Ammon's horn (tissue), 1 donor: ENCODE measurements at places on chromosomes 13 and 19.

DNA sequence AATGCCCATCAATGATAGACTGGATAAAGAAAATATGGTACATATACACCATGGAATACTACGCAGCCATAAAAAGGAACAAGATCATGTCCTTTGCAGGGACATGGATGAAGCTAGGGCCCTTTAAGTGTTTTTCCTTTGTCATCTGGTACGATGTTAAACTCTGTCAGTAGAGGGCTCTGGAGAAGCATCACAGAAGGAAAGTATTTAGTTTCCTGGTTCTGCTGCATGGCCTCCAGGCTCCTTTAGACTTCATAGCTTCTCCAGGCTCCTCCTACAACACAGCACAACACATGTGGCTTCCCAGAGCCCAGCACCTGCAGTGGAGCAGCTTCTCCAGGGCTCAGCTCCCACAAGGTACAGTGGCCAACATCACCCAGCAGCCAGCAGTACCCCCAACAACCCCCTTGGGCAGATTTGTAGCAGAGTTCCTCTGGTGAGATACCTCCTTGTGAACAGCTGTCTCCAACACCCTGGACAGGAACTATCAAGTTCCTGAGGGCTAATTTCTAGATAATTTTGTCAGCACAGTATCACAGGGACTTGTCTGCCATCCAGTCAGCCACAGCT lies 63.4 kb downstream of the KCTD12 start:
- DNase-seq = no peak

DNA sequence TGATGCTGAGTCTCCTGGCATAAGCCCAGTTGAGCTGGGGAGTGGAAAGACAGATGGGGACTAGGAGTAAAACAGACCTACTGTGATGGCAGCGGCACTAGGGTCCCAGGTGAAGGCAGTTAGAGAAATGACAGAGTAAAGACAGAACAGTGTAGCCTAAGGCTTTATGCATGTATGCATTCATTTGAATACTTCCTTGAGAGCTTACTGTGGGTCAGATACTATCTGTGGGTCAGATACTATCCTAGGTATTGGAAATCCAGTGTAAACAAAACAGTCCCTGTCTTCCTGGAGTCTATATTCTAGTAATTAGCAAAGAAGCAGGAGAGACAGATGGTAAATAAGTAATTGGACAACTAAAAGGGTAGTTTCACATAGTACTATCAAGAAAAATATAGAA lies 73.7 kb upstream of the LRCH1 start:
- DNase-seq = no peak

DNA sequence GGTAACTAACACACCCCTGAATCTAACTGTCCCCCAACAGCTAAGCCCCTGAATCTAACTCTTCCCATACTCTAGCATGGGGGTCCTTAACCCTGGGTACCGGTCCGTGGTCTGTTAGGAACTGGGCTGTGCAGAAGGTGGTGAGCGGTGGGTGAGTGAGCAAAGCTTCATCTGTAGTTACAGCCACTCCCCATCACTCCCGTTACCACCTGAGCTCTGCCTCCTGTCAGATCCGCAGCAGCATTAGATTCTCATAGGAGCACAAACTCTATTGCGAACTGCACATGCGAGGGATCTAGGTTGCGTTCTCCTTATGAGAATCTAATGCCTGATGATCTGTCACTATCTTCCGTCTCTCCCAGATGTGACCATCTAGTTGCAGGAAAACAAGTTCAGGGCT lies 6.2 kb upstream of the PHLDB3 start:
- DNase-seq = no peak

GRCh38 chr13:19927117-19927748 lies 31.3 kb upstream of the ZMYM2 start:
- peak; percentile 26 for DNase-seq

- peak; percentile 93 for DNase-seq
Measured at GRCh38 chr13:83825676-83826075, 56.6 kb downstream of the SLITRK1 start.

DNA sequence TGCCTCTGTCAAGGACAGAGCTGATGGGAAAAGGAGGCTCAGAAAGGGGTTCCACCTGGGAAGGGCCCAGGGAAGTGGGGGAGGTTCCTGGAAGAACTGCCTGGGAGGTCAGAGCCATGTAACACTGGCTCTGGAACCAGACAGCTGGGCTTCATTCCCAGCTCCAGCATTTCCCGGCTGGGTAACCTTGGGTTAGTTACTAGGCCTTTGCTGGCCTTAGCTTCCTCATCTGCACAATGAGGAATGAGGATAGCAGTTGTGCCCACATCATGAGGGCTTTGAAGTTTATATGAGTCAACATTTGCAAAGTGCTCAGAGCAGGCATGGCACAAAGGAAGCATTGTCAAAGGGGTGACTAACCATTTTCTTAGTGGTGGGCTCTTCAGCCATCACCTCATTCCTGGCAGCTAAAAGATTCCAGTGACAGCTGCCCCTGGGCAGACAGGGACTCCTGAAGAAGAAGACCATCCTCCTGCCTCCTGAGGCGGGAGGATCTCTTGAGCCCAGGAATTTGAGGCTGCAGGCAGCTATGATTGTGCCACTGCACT lies 1.7 kb upstream of the DNAJB1 start:
- no peak for DNase-seq

GRCh38 chr19:50537306-50537685 lies 23.6 kb upstream of the ASPDH start:
- no peak for DNase-seq
